NCI-H446 treated with DMSO at 0.1 percent for 48 hours (cell line): ENCODE measurements at places on chromosomes 3 and 15.
A peak's percentile ranks its signal among the peaks of the same experiment; 100 is the strongest.

DNA sequence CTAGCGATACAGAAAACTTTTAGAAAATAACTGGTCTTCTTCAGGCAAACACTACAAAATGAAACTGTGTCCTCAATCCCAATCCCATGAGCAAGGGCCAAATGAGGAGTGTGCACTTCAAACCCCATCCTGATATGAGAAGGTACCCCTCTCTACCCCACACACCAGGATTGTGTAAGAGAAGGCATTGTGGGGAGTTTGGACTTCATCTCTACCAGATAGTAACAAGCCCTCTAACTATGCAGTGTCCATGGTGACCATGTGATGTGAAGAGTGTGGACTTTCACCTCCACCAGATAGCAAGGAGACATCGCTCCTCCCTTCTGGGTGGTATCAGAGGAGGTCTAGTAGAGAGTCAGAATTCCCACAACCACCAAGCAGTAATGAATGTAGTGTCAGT lies 769.3 kb downstream of the MECOM start:
- DNase-seq = no peak

GRCh38 chr15:34341381-34342212 lies 1.3 kb downstream of the NOP10 start:
- DNase-seq = no peak

- no peak for DNase-seq
These were observed 8.2 kb downstream of the RCN2 start for GRCh38 chr15:76939715-76940114.

- DNase-seq = no peak
These were observed 10.0 kb downstream of the KIF15 start for GRCh38 chr3:44771424-44772098.

- peak; percentile 79 for DNase-seq
These were observed 513.1 kb upstream of the CBLB start for GRCh38 chr3:106381939-106382335.

DNA sequence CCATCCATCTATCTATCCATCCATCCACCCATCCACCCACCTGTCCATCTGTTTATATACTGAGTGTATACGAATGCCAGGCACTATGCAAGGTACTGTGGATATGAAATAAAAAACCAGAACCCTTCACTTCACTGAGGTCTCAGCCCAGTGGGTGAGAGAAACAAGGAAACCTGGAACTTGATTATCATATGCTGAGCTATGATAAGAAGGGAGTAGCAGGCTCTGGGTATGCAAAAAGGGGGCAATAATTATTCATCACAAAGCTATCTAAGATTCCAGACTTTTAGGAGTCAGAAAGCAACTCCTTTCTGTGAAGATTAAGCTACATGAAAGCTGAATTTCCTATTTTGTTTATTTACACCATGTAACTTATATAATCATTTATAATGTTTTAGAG lies 327.7 kb upstream of the IL12A start:
- no peak for DNase-seq

DNA sequence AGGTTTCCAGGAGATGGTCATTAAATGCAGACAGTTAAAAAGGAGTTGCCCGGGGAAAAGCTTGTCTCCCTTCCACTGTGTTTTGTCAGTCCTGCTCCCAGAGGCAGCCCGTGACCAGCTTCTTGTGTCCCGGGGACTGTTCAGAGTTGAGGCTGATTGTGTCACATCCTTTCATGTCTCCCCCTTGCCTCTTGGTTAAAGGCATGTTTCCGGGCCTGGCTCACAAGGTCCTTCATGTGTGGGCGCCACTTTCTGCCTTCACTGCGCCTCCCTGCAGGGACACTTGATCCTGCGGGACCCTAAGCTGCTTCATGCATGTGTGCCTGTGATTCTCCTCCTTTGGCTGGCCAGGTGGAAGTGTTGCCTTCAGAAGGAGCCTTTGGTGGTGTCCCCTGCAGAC lies 9.2 kb downstream of the CHCHD6 start:
- no peak for DNase-seq

DNA sequence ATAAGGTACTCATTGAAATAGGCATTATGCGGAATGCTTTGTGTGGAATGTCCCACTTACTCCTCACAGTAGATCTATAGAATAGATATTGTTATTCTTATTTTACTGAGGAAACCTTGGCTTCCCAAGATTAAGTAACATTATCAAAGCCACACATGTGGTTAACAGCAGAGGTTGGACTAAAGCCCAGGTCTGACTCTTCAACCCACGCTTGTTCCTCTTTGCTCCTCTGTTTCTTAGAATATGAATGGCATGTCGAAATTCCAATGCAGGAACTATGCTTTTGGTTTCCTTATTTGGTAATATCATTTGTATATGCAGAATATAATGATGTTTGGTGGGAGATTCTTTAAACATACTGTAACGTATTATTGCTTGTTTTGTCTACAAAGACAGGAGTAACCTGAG lies 818.8 kb upstream of the LMCD1 start:
- no peak for DNase-seq

- DNase-seq = no peak
These were observed 602.4 kb upstream of the MDFIC2 start for GRCh38 chr3:70914862-70915261.

DNA sequence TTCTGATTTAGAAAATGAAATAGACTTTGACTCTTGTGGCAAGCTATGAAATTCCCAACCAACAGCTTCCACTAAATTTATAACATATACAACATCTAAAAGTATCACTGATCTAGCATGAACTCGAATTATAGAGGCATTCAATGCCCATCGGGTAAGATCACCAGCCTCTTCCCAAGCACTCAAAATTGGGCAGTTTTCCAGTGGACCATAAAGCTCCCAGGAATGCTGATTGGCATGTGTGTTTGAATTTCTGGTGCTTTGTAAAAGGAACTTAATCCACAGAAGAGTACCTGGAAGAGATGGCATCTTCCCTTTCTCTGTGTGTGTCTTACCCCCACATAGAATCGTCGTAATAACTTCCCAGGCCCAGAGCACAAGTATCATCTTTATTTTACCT lies 10.0 kb downstream of the LRTM1 start:
- no peak for DNase-seq

DNA sequence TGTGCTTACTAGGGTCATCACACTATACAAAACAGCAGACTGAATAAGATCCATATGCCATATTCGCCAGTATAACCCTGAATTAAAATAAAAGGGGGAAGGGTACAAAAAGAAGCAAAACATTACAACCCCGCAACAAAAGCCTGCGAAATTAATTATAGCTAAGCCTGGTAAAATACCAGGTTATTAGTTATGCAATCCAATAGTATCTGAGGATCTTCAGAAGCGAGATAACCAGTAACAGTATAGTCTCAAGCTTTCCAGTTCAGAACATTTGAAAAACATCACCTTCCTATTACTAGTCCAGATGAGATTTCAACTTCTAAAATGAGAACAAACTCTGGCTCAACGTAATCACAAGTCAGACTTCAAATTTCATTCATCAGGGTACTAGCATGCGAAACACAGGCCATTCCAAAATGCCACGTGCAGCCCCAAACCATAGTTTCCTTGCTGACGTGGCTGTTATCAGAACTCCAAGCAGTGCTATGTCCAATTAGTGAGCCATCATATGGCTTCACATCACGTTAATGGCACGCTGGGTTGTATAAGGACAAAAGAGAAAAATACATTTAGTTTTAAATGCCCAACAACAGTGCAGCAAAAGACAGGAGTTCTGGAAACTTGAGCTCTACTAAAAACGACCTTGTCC lies 1.1 kb downstream of the SSR3 start:
- DNase-seq = peak; percentile 20

DNA sequence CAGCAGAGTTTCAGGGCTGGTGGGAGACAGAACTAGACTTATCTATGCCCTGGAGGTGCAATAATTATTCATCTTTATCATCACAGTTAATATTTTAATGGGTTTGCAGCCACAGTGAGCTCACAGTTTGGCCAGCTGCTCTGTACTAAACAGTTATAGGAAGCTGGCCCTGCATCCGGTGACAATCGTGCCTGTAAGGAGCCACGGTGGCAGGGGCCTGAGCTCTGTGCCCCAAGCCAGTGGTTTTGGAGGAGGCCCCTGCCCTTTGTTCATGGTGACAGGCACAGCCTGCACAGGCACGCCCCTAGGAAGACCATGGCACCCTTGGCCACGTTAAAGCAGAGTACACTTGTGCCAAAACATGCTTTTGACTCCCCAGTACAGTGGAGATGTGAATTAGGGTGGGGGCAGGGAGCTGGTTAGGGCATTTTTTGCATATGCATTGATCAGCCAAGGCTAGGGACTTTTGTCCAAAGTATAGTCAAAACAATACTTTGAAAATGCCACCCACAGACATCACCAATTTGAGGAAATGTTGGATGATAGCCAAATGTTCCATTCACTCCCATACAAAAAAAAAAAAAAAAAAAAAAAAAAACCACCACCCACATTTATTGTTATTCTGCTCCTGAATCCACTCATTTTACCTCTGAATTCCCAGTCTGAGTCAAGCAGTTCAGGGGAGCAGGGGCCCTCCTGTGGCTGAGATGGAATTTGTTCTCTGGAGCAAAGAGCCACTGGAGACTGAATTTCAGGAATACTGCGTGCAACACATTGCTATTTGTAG lies 3.4 kb upstream of the RFTN1 start:
- DNase-seq = no peak

GRCh38 chr15:76866008-76866407 lies 39.1 kb downstream of the SCAPER start:
- DNase-seq = no peak

GRCh38 chr15:83275412-83275811 lies 9.1 kb downstream of the BNC1 start:
- DNase-seq = no peak

DNA sequence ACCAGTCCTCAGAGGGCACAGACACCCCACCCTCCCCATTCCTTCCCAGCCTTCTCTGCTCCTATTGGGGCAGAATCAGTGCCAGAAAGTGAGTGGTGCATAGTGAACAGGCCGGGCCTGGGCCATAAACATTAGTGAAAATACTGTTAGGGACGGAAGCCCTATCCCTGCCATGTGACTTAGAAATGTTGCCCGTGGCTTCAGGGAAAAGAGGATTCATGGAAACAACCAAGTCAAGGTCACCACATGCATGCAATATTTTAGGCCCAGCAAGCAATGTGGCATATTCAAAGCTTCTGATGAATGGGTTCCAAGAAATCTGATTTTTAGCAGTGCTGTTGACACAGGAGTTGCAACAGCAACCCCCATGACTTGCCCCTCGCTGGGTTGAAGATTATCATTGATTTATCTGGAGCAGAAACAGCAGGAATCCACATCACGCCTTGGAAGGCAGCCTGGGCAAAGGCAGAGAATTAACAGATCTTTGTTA lies 52.3 kb downstream of the CCNL1 start:
- no peak for DNase-seq

GRCh38 chr3:172314591-172315160 lies 133.6 kb downstream of the GHSR start:
- DNase-seq = no peak

DNA sequence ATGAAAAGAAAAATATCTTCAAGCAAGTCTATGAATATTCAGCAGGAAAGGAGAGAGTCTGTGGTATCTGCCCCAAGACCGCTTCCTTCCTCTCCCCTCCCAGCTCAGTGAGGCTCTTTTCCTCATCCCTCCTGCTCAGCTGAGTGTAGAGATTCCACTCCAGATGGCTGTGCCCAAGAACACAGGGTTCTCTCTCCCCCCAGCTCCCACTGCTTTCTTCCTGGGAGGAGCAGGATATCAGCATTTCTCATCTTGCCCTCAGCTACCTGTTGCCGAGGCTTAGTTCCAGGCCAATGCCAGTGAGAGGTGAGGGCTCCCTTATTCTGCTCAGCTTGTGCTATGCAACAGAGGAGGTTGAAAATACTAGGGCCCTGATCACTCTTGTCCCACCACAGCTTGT lies 211.9 kb downstream of the SV2B start:
- no peak for DNase-seq

DNA sequence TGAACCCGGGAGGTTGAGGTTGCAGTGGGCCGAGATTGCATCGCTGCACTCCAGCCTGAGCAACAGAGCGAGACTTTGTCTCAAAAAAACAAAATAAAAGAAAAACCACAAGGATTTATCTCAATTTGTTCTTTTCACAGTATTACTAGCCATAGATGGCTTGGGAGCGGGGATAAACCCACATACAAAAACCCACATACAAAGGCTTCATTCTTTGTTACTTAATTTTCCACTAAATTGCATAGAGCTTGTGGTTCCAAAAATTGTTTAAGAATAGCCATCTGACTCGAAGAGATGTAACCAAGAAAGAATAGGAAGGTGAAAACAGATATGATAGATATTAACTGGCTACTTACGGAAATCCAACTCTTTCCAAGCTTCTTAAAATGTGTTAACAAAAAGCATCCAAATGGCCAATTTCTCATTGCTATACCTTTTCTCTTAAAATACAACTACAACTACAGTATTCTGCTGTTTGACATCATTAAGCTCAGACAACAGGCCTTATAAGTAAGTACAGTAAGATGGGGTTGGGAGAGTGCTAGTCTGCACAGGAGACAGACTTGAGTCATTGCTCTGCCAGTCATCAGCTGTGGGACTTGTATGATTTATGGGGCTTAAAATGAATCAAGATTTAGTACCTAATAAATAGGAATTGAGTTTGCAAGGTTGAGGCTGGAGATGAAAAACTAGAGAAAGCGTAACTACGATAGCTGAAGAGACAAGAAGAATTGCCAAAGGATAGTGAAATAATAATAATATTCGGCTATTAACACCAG lies 96.6 kb upstream of the PLXND1 start:
- DNase-seq = no peak

GRCh38 chr3:14699643-14700042 lies 24.7 kb downstream of the C3orf20 start:
- no peak for DNase-seq

- DNase-seq = no peak
These were observed 27.2 kb downstream of the FEM1B start for GRCh38 chr15:68304589-68305337.

DNA sequence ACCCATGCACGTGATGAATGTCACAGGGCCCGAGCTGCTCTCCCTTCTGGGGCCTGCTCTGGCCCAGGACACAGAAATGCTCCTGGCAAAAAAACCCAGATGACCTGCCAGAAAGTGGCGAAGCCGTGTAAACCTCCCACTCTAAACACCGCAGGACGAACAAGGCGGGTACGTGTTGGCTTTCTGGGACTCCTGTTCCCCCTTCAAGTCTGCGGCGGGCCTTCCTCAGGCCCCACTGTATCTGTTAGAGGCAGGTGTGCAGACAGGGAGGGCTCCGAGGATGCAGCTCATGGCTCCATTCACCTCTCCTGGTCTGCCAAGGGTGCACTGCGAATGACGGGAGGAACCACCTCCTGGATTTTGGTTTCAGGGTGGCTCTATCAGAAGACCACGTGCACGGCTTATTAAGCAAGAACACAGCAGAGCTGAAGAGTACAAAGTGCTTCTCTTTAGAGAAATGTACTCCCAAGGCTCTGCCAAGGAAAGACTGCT lies 173.8 kb downstream of the ADAMTS17 start:
- no peak for DNase-seq

GRCh38 chr3:5798809-5799208 lies 611.3 kb downstream of the EDEM1 start:
- DNase-seq = no peak
